ENCODE measurements at places on chromosomes 2 and 18. TPM values are rescaled to one million over a fixed set of nuclear protein-coding genes. Genes with fewer than 3 reads are reported as not detected.

DNA sequence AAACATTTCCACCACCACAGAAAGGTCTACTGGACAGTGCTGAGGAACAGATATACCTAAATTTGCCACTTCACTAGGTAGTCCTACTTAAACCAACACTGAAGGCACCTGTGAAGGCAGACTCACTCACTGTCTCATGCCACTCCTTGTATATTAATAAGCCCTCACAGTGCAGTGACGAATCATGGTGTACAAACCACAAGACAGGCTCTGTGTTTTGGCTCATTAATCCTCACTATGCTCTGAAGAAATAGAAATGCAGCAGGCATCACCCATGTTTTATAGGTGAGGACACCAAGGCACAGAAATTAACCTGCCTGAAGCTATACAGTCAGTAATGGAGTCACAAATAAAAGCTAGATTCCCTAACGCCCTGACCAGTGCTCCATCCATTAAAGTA, 44.3 kb downstream of the BARD1 start:
- H3K27ac ChIP-seq = no peak overlapping the region
- H3K27me3 ChIP-seq = no peaks in the 10 kb centered on the region
- H3K4me3 ChIP-seq = no peak overlapping the region
- H3K4me1 ChIP-seq = no peaks in the 10 kb centered on the region
- DNase-seq = no peak

- no peaks in the 10 kb centered on the region for H3K36me3 ChIP-seq
- no peak overlapping the region for H3K27ac ChIP-seq
- 0 out of 2 replicates have a peak, but pooled peaks cover under 1% of the 10 kb centered on the region for H3K4me1 ChIP-seq
- H3K27me3 ChIP-seq = no peaks in the 10 kb centered on the region
Measured at GRCh38 chr18:55433140-55433539, 154.9 kb downstream of the TCF4 start.

GRCh38 chr18:33210575-33211189, 229.8 kb downstream of the CCDC178 start:
- DNase-seq = no peak
- H3K27ac ChIP-seq = no peak overlapping the region
- H3K36me3 ChIP-seq = no peaks in the 10 kb centered on the region
- no peaks in the 10 kb centered on the region for H3K27me3 ChIP-seq
- H3K4me1 ChIP-seq = no peaks in the 10 kb centered on the region
- no peak overlapping the region for H3K4me3 ChIP-seq

- peaks cover 5% of the 10 kb centered on the region for H3K4me1 ChIP-seq
- peaks cover 48% of the 10 kb centered on the region for H3K36me3 ChIP-seq
- H3K27me3 ChIP-seq = no peaks in the 10 kb centered on the region
- no peak for DNase-seq
Measured at GRCh38 chr18:8626414-8627106, 17.3 kb downstream of the RAB12 start.

- no peak overlapping the region for H3K27ac ChIP-seq
- no peaks in the 10 kb centered on the region for H3K36me3 ChIP-seq
Measured at GRCh38 chr2:151947813-151948165, 119.6 kb upstream of the ARL5A start.

DNA sequence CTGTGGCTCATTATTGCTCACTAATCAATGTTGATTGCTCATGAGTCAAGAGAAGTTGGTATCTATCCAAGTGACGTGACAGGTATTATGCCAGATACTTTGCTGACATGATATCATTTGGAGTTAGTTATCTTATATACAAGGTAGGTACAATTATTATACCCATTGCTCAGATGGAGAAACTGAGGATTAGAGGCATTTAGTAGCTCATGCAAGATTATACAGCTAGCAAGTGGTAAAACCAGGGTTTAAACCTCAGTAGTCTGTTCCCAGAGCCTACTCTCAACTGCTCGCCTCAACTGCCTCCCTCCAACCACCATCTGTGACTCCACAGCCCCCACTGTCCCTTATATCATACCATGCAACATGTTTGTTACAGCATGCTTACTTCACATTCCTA, 6.1 kb downstream of the FIGLA start:
- DNase-seq = no peak
- no peak overlapping the region for H3K4me3 ChIP-seq
- H3K4me1 ChIP-seq = no peaks in the 10 kb centered on the region
- H3K27ac ChIP-seq = no peak overlapping the region

DNA sequence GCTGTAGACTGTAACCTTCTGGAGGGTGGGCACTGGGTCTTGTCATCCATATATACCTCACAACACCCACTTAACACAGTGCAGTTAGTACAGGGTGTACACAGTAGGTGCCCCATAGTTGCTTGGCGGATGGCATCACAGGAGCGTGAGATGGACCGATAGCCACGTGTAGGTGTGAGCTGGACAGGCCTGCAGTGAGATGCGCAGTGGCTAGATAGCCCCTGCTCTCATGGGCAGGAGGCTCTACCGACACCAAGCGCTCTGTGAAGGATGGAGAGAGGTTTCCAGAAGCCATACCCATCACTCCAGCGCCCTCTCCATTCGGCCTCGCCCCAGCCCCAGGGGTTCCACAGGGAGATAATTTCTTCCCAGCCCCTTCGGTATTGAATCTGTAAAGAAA, 49.5 kb downstream of the CAPN13 start:
- no peak overlapping the region for H3K27ac ChIP-seq
- no peak for DNase-seq
- H3K4me1 ChIP-seq = no peaks in the 10 kb centered on the region
- H3K36me3 ChIP-seq = no peaks in the 10 kb centered on the region
- peaks cover 4% of the 10 kb centered on the region for H3K27me3 ChIP-seq

DNA sequence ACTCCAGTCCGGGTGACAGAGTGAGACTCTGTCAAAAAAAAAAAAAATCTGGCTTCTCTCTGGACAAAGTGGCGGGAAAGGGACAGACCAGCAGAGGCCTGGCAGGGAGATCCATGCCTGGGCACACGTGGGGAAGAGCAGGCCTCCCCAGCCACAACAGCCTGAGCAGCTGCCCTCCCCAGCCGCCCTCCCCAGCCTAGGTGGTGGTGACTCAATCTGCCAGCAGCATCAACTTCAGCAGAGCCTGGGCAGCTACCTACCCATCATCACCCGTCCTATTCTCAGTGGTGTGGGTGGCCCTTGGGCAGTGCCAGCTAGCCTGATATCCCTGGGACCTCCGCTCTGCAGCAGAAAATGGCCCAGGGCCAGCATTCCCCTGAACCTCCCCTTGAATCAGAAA, 612.4 kb downstream of the FBXO15 start:
- H3K4me1 ChIP-seq = no peaks in the 10 kb centered on the region
- H3K27ac ChIP-seq = no peak overlapping the region
- no peaks in the 10 kb centered on the region for H3K27me3 ChIP-seq
- H3K36me3 ChIP-seq = no peaks in the 10 kb centered on the region
- H3K4me3 ChIP-seq = no peak overlapping the region

DNA sequence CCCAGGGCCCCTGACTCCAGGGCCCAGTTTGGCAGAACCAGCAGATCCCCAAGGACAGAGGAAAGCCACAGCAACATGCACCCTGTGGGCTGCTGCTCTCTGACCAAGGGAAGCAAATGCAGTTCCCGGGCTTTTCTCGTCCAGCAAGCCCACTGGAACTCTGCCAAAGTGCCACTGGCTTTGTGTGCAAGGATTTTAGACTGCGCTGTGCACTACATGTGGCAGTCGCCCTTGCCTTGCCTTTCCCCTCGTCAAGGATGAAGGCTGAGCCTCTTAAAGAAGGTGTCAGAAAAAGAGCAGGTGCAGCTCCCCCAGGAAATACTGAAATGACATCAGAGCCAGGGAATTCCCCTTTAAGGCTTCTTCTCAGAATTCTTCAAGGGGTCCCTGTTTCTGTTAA, 199.2 kb downstream of the TFCP2L1 start:
- H3K4me1 ChIP-seq = no peaks in the 10 kb centered on the region
- H3K27ac ChIP-seq = no peak overlapping the region
- no peaks in the 10 kb centered on the region for H3K36me3 ChIP-seq
- no peak for DNase-seq

Gene SCN3A
- total RNA-seq = 0.19 TPM

Gene INPP5D
- 13.3 TPM for total RNA-seq
